Activated CD4-positive, alpha-beta T cell treated with anti-CD3 and anti-CD28 coated beads, Interleukin-2, amount 50 U/mL, for 16 hours (primary cell): ENCODE measurements at places on chromosomes 1 and 21.

GRCh38 chr1:203148127-203148526, 20.6 kb downstream of the ADORA1 start:
- DNase-seq: no peak

DNA sequence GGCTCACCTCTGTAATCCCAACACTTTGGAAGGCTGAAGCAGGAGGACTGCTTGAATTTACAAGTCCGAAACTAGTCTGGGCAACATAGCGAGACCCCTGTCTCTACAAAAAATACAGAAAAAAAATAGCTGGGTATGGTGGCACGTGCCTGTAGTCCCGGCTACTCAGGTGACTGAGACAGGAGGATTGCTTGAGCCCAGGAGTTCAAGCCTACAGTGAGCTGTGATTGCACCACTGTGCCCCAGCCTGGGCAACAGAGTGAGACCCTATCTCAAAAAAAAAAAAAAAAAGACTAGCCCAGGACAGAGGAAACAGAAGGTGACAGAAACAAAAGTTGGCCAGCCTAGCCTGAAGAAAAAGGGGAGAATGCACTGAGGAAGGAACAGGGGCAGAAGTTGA, 21.2 kb downstream of the ARMH1 start:
- no peak for DNase-seq

DNA sequence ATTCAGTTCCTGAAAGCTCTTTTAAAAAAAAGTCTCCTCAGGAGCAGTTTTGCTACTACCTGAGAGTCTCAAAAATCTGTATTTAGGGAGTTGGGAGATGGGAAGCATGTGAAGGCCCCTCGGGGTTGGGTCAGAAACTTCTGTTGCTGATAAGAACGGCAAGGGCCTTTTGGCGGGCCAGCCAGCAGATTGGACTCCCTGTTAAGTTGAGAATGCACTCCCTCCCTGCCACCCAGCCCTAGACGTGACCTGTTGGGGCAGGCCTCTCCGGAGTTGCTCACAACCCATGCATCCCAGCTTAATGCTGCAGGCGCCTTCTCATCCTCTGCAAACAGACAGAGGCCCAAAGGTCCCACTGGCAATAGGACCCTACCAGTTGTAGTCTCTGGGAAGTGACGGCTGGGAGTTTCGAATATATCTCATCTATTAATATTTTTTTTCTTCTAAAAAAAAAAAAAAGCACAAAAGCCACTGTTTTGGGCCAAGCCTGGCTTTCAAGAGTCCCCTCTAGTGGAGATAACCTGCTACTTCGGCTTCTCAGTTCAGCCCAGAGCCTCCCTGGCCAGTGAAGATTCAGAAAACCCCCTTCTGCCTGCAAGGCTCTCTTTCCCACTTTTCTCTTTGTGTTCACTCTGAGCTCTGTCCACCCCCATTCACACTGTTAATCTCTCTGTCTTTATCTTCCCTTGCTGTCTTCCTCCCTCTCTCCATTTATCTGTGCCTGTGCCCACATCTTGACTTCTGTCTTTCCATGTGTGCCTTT, 5.3 kb downstream of the PLXNA2 start:
- DNase-seq: peak; percentile 21

- DNase-seq: no peak
These were observed 4.2 kb downstream of the SLC2A5 start for GRCh38 chr1:9065213-9065751.

GRCh38 chr1:7526196-7526866, 244.8 kb upstream of the VAMP3 start:
- no peak for DNase-seq

DNA sequence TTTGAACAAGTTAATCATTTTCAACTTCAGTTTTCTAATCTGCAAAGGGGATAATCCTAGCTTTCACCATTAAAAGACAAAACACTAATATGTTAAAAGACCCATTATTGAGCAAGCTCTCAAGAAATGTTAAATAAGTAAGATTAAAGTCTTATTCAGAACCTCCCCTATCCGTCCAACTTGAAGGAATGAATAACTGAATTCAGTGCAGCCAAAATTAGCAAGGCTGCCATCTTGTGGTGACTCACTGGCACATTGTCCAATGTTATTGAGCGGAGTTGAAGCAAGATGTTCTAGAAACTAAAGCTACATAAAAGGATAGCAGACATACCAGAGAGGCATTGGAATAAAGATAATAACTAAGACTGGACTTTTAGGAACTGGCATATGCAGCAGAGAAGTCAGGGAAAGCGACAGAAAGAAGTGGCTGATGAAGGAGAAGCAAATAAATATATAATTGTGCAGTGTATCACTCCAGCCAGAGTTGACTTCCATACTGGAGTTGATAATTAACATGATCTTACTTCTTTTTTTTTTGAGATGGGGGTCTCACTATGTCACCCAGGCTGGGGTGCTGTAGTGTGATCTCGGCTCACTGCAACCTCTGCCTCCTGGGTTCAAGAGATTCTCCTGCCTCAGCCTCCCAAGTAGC, 8.2 kb upstream of the CAP1 start:
- peak; percentile 54 for DNase-seq

GRCh38 chr1:9724706-9725476, 73.4 kb downstream of the PIK3CD start:
- peak; percentile 68 for DNase-seq

- peak; percentile 5 for DNase-seq
These were observed 51.3 kb downstream of the AKT3 start for GRCh38 chr1:243798726-243799125.

DNA sequence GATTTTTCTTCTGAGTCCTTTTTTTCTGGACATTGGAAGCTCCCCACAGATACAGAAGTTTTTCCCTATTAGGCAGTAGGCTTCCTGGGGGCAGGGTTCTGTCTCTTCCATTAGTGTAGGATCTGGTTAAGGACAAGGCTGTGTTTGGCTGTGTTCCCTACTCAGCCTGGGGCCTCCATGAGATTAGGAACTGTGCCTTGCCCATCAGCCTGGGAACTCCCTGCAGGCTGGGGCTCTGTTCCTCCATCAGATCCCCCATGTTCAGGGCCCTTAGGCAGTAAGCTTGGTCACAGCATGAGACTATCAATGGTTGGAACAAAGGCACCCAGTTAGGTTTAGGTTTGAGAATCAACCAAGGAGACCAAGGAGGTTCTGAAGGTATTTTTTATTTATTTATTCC, 22.7 kb downstream of the NAV1 start:
- no peak for DNase-seq

GRCh38 chr1:205913451-205914154, 29.7 kb downstream of the SLC26A9 start:
- DNase-seq: no peak

DNA sequence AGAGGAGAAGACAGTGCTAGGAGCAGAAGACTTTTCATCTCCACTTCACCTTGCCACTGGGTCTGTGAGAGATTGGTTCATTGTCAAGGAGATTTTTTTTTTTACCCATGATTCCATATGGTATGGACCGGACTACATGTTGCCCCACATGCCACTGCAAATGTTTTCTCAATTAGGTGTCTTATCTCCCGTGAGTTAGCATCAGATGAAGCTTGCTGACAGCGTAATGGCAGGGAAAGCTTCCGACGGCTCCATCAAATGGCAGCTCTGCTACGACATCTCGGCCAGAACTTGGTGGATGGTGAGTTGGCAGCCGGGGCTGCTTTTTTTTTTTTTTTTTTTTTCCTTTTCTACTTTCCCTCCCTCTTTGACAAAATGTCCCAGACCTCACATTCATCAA, 217.2 kb upstream of the NFIA start:
- DNase-seq: no peak

DNA sequence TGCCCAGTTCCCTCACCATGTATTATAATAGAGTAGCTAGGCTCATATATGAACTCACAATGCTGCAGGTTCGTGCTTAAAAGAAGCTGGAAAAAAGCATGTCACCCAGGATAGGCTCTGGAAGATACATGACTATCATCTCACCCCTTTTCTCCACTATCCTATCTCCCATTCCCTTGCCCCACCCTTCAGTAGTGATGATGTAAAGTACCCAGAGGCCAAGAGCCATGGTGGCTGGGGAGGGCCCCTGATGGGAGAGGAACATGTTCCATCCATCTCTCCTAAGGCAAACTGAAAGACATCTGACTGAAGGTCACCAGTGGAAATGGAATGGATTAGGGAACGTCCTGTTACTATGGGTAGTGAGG, 20.3 kb upstream of the RBBP5 start:
- DNase-seq: no peak

- DNase-seq: no peak
These were observed 19.8 kb upstream of the THRAP3 start for GRCh38 chr1:36204347-36204909.

GRCh38 chr21:44874497-44875315, 1.2 kb upstream of the PTTG1IP start:
- DNase-seq: no peak

DNA sequence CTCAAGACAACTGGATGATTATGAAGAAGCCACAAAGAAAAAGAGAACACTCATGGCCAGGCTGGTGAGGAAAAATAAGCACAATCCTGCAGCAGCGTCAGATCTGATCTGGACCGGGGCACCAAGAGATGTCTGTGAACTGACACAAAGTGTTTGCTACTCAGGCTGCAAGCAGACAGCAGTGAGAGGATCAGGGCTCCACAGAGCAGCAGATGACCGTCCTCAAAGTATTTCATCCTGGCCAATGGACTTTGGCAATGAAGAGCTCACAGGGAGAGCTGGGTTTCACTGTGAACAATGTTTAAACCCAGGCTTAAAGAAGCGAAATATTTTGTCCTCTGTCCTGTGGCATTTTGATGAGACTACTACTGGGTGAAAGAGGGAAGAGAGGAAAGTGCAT, 299.2 kb downstream of the GPATCH2 start:
- no peak for DNase-seq

DNA sequence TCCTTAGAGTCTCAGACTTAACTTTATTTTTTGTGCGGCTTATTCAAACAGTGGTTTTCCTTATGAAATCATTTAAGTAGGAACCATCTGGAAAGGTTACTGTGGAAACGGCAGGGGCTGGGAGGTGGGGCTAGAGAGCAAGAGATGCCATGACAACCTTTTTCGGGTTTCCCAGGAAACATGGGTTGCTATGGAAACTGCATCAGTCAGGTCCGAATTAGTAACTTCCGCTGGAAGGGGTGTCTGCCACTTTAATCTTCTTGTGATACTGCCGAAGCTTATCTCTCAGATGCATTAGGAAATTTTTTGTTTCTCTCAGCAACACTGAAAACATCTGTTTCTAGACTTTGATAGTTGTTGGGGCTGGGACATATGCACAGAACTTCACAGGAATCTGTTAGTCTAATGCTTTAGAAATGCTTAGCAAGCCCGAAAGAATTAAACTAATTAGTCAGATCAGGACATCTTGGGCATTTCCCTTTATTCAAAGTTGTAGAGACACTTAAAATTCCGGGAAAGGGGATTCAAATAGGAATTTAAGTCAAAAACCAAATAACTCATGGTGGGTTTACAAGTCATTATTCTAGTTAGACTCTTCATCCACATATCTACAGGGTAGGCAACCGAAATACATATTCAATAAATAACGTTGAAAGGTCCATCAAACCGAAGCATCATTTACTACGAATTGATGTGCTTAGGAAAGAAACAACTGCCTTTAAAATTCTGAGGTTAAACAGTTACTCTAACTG, 2.6 kb downstream of the KCNA3 start:
- peak; percentile 95 for DNase-seq

- DNase-seq: no peak
These were observed 91.1 kb downstream of the NPHP4 start for GRCh38 chr1:5901150-5901549.

- DNase-seq: no peak
These were observed 200.8 kb upstream of the DPYD start for GRCh38 chr1:98121646-98122045.

GRCh38 chr1:88802404-88802803, 89.0 kb downstream of the GTF2B start:
- DNase-seq: no peak

GRCh38 chr1:10155087-10155712, 55.2 kb upstream of the KIF1B start:
- no peak for DNase-seq

- no peak for DNase-seq
These were observed 53.0 kb upstream of the RIPK4 start for GRCh38 chr21:41819856-41820281.

GRCh38 chr1:193634876-193635275, 448.5 kb upstream of the B3GALT2 start:
- DNase-seq: no peak

- DNase-seq: no peak
These were observed 60.5 kb downstream of the CAPN9 start for GRCh38 chr1:230807561-230808280.

DNA sequence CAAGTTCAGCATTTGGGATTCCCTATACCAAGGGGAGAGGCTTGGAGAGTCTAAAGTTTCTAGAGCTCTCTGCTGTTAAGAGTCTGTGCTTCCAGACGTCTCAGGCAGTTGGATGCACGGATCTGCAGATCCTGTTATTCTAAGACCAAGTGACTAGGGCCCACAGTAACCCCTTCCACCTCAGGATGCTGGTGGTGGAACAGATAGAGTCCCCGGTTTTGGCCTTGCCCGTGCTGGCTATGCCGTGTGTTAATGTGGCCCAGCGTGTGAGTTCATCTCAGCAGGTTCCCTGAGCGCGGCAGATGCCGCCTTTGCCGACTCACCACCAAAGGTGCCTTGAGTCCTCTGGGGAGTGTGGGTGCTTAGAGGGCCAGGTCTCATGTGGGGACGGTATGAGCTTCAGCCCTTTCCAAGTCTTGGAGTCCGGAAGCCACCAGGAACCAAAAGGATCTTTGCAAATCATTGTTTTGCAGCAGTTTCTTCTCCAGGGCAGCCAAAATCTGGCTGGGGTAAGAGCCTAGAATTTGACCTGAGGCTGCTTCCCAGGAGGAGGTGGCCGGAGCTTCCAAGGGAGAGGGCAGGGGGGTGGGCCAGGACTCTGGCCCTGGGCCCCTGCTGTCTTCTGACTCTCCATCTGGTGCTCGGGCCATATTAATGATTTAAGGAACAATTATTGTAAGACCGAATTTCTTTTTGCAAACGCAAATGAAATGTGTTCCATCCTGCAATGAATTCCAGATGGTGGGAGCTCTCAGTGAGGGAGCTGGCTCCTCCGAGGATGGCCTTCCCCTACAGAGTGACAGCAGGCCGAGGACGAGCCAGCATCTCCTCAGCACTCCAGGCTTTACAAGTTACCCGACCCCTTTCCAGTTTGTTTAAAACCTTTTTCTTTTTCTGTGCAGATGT, 205.7 kb downstream of the FOXD2 start:
- DNase-seq: no peak

- DNase-seq: no peak
These were observed 324.9 kb downstream of the HHIPL2 start for GRCh38 chr1:222223010-222223409.

DNA sequence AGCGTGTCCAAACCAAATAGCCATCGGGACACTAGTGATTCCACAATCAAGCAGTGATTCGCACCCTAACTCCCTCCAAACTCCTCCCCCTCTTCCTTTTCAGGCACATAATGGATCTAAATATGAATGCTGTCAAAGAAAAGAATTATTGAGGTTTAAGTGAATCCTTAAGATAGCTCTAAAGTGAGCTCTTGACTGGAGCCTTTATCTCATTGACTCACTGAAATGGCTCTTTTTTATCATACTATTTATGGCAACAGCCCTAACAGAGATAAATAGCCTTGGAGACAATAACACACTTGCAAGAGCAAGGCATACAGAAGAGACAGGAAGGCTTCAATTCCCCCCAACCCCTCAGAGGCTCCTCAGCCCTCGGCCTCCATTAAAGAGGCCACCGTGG, 143.3 kb downstream of the PLXNA2 start:
- no peak for DNase-seq
